Fibroblast of skin of left biceps (primary cell): ENCODE measurements at places on chromosomes 11 and 22.

DNA sequence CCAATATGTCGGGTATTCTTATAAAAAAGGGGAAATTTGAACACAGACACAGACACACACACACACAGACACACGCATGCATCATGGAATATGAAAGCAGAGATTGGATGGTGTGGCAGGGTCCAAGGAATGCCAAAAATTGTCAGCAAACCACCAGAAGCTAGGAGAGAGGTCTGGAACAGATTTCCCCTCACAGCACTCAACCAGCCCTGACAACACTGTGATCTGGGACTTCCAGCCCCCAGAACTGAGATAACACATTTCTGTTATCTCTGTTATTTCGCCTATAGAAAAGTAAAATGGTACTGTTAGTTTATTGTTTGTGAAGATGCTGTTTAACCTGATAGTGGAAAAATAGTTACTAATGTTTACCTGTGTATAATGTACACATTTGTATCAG is 145.4 kb upstream of the ZBED5 start:
- DNase-seq = no peak

GRCh38 chr11:125215976-125216375 is 51.4 kb downstream of the PKNOX2 start:
- no peak for DNase-seq

- DNase-seq = no peak
Measured at GRCh38 chr11:34639545-34639944, 18.7 kb downstream of the EHF start.

GRCh38 chr11:21343204-21343603 is 673.8 kb downstream of the NELL1 start:
- DNase-seq = no peak
